ENCODE measurements at places on chromosomes 5 and 9.

- no peak for DNase-seq
These were observed 547.2 kb downstream of the MAT2B start for GRCh38 chr5:164052536-164053093.

DNA sequence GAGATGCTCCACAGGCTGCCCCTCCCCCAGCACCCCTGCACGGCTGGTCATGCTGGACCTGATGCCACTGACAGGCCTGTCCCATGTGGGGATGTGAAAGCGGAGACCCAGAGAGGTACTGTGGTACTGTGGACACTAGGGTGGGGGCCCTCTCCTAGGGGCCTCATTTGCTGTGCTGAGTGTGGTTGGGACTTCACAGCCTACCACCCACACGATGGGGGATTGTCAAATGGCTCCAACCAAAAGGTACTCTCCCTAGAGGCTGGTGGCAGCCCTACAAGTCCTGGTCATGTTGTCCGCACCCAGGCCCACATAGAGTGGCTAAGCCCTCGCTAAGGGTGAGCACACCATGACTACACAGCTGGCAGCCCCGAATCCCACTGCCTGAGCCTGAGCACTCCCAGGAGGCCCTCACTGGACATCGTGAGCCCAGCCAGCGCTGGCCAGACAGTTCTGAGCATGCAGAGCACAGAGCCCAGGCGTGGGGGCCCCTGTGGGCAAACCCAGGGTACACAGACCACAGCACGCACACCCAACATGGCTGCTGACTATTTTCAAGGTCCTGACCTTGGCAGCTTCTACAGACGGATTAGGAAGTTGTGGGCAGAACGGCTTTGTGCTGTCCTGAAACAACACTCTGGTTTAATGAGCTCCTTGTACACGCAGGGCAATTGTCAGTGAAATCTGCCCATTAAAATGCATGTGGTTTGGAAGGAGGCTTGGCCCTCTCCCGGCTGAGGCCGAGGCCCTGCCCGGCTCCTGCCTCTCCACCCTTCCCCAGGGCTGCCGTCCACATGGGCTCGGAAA, 214.1 kb downstream of the HSPA4 start:
- DNase-seq: no peak

DNA sequence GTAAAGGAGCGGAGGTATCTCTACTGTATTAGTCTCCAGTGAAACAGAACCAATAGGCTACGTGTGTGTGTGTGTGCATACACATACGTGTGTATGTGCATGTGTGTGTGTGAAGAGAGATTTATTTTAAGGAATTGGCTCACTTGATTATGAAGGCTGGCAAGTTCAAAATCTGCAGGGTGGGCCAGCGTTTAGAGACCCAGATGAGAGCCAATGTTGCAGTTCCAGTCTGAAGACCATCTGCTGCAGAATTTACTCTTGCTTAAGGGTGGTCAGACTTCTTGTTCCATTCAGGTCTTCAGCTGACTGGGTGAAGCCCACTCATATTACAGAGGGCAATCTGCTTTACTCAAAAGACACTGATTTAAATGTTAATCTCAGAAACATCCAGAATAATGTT, 119.2 kb downstream of the FGF18 start:
- no peak for DNase-seq

DNA sequence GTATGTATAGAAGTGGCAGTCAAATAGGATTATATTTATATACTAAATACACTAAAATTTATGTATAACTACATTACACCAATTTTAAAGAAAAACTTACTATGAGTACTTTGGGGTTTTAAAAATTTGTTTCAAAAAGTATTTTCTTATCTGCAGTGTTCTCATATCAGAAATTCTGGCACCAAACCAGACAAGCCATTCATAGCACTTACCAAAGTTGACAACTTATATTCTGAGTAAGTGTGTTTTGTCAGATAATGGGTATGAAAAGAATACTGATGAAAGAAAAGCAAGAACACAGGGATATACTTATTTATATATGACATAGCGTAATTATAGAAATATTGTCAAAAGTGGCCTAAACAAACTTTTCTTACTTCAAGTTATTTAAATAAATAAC, 67.5 kb downstream of the SPEF2 start:
- DNase-seq: no peak

DNA sequence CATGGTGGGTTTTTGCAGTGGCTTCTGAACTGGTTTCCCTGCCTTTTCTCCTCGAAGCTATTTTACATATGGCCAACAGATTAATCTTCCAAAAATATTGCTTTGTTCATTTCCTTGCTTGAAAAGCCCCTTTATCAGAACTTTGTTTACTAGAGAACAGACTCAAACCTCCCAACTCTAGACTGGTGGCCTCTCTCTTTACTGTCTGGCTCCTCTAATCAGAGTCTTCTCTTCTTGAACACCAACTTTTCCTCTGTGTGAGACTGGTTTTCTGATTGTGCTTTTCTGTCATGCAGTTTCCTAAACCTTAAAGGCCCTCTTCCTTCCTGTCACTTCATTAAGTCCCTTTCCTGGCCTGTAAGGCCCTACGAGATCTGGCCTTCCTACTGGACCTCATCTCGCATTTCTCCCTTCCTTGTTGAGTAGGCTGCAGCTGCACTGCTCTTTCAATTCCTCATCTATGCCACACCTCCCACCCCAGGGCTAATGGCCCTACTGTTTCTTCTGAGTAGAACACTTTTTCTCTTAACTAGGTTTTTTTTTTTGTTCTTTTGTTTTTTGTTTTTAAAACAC, 5.7 kb downstream of the C9orf43 start:
- DNase-seq: no peak
